Activated naive CD4-positive, alpha-beta T cell treated with anti-CD3 and anti-CD28 coated beads, Interleukin-2, amount 50 U/mL, for 72 hours (primary cell): ENCODE measurements at places on chromosomes 12 and 14. TPM values are rescaled to one million over a fixed set of nuclear protein-coding genes. Genes with fewer than 3 reads are reported as not detected.

Gene ZDHHC22
- not detected for total RNA-seq

Gene KRT77
- not detected for total RNA-seq

Gene B4GALNT3
- total RNA-seq = 3.8 TPM

Gene WNT1
- 0.27 TPM for total RNA-seq

Gene PIWIL1
- not detected for total RNA-seq

Gene PTPN6
- total RNA-seq = 609 TPM

Gene FAM186B
- total RNA-seq = 0.18 TPM

Gene SPX
- 0.30 TPM for total RNA-seq

Gene MAP1LC3B2
- not detected for total RNA-seq

Gene HAL
- total RNA-seq = 1.2 TPM

Gene CATSPERB
- 1.1 TPM for total RNA-seq
